ENCODE measurements at places on chromosomes 6 and 20. TPM values are rescaled to one million over a fixed set of nuclear protein-coding genes. Genes with fewer than 3 reads are reported as not detected.

GRCh38 chr6:143009851-143010250 is 50.8 kb upstream of the AIG1 start:
- no peak overlapping the region for H3K27ac ChIP-seq
- H3K36me3 ChIP-seq, result no peaks in the 10 kb centered on the region
- DNase-seq, result no peak
- no peaks in the 10 kb centered on the region for H3K27me3 ChIP-seq
- H3K4me3 ChIP-seq, result no peak overlapping the region

Gene SLC22A2
- total RNA-seq, result not detected

- H3K27ac ChIP-seq, result no peak overlapping the region
- DNase-seq, result no peak
- H3K4me3 ChIP-seq, result no peak overlapping the region
These were observed 22.3 kb downstream of the NRN1 start for GRCh38 chr6:5984150-5985089.

- no peak for DNase-seq
- peaks cover 38% of the 10 kb centered on the region for H3K36me3 ChIP-seq
- H3K4me3 ChIP-seq, result no peak overlapping the region
These were observed 99.3 kb downstream of the B3GAT2 start for GRCh38 chr6:70857387-70858077.

DNA sequence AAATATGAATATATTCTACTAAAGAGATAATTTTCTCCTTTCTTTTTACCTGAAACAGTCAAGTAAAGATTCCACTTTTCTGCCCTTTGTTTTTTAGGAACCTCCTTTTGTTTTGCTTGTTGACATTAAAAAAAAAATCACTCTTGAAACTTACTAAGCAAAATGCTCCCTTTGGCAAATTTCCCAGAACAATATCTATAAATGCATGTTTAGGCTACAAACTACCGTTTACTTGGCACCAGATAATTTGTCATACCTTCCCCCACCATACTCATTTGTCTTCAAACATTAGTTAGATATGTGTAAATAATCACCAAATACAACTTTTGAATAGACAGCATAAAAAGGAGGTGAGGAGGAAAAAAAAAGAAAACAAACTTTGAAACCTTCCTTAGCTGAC is 604.7 kb downstream of the RFPL4B start:
- no peak overlapping the region for H3K27ac ChIP-seq
- no peaks in the 10 kb centered on the region for H3K27me3 ChIP-seq
- no peaks in the 10 kb centered on the region for H3K4me1 ChIP-seq
- H3K4me3 ChIP-seq, result no peak overlapping the region
- no peaks in the 10 kb centered on the region for H3K36me3 ChIP-seq

GRCh38 chr6:169265486-169266131 is 12.0 kb upstream of the THBS2 start:
- no peak for DNase-seq
- H3K4me3 ChIP-seq, result no peak overlapping the region
- no peaks in the 10 kb centered on the region for H3K4me1 ChIP-seq
- no peaks in the 10 kb centered on the region for H3K36me3 ChIP-seq

DNA sequence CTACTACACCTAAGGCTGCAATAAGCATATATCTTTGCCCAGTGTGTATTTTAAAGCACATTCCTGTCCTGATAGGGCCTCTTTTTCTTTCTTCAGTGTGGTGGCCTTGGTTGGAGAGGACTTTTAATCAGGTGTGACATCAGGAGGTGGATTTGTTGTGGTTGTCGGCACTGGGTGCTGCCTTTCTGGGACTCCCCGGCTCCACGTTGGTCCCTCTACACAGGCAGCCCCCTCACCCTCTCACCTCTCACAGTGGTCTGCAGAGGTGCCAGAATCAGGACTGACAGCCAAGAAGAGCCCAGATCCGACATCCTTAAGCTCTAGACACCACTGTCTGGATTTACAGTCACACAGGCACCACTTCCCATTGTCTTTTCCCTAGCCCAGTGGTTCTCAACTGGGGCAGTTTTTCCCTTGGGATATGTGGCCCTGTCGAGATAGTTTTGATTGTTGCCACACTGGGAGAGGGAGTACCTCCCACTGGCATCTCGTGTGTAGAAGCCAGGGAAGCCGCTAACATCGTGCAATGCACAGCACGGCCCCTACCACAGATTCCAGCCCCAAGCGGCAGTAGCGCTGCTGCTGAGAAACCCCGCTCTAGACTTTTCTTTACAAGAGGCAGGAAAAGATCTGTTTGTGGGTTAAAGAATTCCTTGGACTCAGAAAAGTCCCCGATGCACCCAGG is 314.1 kb downstream of the QKI start:
- no peak overlapping the region for H3K4me3 ChIP-seq
- no peaks in the 10 kb centered on the region for H3K27me3 ChIP-seq
- no peak for DNase-seq
- no peak overlapping the region for H3K27ac ChIP-seq

DNA sequence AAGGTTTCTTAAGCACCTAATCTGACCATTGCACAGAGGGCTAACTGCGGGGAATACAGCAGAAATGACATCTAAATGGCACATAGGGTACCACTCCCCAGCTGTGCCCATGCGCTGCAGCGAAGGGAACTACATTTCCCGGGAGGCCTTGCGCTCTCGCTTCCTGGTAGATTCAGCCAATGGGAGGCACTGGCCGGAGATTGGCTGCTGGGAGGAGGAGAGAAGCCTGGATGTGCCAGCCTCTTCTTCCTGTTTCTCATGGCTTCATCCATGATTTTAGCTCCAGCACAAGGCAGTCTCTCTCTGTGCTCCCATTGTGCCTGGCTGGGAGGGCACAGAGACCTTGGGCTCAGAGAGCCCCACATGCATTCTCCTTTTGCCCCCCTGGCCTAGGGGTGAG is 101.7 kb upstream of the FOXA2 start:
- no peak for DNase-seq
- H3K27ac ChIP-seq, result no peak overlapping the region
- H3K4me3 ChIP-seq, result no peak overlapping the region
- no peaks in the 10 kb centered on the region for H3K36me3 ChIP-seq
- no peaks in the 10 kb centered on the region for H3K27me3 ChIP-seq
